ENCODE measurements at places on chromosomes 6 and 20. TPM values are rescaled to one million over a fixed set of nuclear protein-coding genes. Genes with fewer than 3 reads are reported as not detected.

Gene ZSCAN23
- 0.88 TPM for total RNA-seq

Gene DYNLT2
- total RNA-seq = 1.1 TPM

Gene RBPJL
- not detected for total RNA-seq

Gene CRIP3
- not detected for total RNA-seq

Gene PI3
- total RNA-seq = not detected

Gene LY6G6C
- total RNA-seq = not detected

Gene HTR1B
- 0.66 TPM for total RNA-seq

Gene OTOR
- total RNA-seq = not detected

Gene SLC2A10
- 61.7 TPM for total RNA-seq

Gene DZANK1
- total RNA-seq = 1.7 TPM

Gene PPP1R14C
- total RNA-seq = not detected

Gene ESR1
- total RNA-seq = 1.0 TPM

Gene VSTM2L
- 0.22 TPM for total RNA-seq

Gene KHDRBS2
- total RNA-seq = not detected

Gene ENPP3
- total RNA-seq = 0.29 TPM

Gene E2F3
- total RNA-seq = 17.0 TPM

Gene DEFB112
- not detected for total RNA-seq

Gene RSPH9
- 0.66 TPM for total RNA-seq

Gene RWDD1
- 30.6 TPM for total RNA-seq

Gene KCNK16
- not detected for total RNA-seq

Gene BTN1A1
- not detected for total RNA-seq

Gene JAG1
- total RNA-seq = 18.4 TPM

Gene VGLL2
- not detected for total RNA-seq

Gene C2
- total RNA-seq = 14.2 TPM

Gene SLC22A2
- not detected for total RNA-seq

Gene SIRPB2
- not detected for total RNA-seq

Gene TFAP2D
- not detected for total RNA-seq

Gene FANCE
- total RNA-seq = 12.3 TPM

Gene NHSL1
- 28.9 TPM for total RNA-seq

Gene GABRR2
- 0.14 TPM for total RNA-seq

Gene TNF
- total RNA-seq = under 0.01 TPM

Gene NRSN1
- total RNA-seq = not detected

Gene HMGN3
- total RNA-seq = 20.2 TPM

Gene ANKRD66
- total RNA-seq = not detected

Gene PAK5
- total RNA-seq = not detected

Gene PDE10A
- total RNA-seq = 2.0 TPM

Gene F13A1
- total RNA-seq = 1.0 TPM

Gene CLPSL1
- not detected for total RNA-seq

Gene ID1
- 31.3 TPM for total RNA-seq

Gene ADGB
- not detected for total RNA-seq

Gene NKAIN2
- total RNA-seq = not detected

Gene UTRN
- total RNA-seq = 114 TPM

Gene SPAG4
- 5.0 TPM for total RNA-seq

All from placental pericyte (primary cell).